ENCODE measurements at places on chromosomes 5 and 9.

DNA sequence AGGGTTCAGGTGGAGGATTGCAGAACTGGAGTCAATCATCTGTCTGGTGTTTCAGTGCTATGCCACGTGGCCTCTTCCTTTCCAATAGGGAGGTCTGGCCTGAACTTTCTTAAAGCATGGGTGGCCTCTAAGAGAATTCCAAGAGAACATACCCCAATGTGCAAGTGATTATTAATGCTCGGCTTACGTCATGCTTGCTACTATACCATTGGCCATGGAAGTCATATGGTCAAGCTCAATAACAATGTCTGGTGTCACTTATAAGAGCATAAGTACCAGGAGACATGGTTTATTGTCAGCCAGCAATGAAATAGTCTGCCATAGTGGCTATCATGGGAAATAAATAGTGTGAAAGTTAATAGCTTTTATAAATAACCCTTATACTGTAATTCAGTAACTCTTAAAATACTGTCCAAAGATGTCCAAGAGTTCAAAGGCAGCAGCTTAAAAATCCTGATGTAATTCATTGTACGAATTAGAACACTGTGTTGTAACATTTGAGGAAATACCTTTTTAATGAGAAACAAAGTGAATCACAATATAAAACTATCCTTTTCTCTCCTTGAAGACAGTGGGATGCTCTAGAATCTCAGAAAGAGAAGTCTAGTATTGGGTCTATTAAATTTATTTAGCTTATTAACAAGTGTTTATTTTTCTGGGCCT, 355.4 kb upstream of the PRR16 start:
- no peak for DNase-seq

DNA sequence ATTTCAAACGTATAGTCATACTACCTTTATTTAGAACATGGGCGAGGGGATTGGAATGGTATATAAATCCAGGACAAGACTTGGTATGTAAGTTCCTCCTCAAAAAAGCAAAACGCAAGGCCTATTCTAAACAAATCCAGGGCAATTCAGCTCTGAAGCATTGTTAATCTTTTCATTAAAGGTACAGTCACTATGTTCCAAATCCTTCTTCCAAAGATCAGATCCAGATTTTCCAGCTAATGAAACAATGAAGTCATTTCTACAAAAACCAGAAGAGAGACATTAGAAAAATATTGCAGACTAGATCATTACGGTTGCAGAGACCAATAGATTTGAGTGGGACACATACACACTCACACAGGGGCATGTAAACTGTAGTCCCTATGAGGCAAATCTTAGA, 116.1 kb upstream of the BNC2 start:
- no peak for DNase-seq

DNA sequence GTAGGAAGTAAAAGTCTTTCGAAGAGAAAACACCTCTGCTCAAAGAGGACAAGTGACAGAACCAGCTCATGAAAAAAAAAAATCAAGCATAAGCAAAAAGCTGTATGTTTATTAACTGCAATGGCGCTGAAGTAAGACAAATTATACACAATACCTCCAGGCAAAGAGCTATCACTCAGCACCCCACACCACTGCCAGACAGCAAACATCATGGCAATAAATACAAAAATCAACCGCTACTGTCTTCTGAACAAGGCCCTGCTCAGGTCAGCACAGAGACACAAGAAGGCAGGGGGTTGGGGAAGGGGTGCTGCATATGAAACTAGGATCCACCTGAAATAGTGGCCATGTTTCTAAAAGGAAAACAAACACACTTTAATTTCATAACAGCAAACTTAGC, 50.4 kb downstream of the MAPKAP1 start:
- DNase-seq, result no peak

DNA sequence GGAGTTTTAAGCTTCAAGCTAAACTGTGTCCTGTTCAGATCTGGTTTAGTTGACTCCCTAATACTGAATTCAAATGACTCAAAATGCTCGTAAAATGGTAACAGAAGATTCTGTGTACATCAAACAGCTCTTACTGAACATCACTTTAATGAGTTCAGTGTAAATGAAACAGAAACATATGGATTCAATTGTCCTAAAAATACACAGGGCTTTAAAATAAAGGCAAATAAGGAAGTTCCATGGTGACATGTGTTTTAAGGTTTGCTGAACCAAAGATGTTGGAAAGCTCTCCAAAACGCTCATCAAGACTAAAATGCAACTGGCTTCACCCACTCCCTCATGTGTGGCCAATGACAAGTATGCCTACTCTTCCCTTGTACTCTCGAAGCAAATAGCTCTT, 340.0 kb upstream of the PIK3R1 start:
- no peak for DNase-seq

DNA sequence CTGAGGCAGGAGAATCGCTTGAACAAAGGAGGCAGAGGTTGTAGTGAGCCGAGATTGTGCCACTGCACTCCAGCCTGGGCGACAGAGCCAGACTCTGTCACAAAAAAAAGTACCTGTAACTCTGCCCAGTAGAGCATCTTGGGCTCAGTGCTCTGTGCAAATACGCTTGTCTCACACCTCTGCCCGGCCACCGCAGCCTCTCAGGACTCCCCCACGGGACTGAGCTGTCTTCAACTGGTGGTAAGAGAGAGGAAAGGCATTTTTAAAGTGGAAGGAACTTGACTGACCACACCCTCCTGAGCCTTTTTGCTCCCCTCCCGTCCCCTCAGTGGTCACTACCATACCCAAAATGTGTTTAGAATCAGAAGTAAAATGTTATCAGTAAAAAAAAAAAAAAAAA, 174.3 kb upstream of the PIK3R1 start:
- peak; percentile 49 for DNase-seq

DNA sequence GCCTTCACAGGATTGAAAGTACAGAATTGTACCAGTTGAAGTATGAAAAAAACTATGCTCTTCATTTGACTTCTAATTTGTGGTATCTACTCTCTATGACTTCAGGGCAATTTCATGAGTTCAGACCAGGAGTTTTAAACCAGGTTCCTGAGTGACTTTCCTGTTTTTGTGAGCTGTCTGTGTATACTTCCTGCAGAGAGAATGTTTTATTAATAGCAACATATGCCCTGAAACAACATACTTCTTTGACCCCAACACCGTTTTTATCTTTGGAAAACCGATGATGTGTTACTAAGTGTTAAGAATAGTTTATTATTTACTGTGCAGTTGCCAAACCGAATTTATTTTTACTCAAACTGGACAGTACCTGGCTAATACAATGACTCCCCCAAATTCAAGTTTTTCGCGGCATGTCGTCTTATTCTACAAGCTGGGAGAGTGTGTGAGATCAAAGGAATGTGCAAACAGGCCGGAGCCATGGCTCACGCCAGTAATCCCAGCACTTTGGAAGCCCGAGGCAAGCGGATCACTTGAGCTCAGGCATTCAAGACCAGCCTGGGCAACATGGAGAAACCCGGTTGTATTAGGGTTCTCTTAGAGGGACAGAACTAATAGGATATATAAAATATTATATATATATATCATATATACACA, 58.7 kb upstream of the ERBIN start:
- DNase-seq, result no peak

GRCh38 chr5:137022725-137023124, 476.4 kb downstream of the SPOCK1 start:
- DNase-seq, result no peak

DNA sequence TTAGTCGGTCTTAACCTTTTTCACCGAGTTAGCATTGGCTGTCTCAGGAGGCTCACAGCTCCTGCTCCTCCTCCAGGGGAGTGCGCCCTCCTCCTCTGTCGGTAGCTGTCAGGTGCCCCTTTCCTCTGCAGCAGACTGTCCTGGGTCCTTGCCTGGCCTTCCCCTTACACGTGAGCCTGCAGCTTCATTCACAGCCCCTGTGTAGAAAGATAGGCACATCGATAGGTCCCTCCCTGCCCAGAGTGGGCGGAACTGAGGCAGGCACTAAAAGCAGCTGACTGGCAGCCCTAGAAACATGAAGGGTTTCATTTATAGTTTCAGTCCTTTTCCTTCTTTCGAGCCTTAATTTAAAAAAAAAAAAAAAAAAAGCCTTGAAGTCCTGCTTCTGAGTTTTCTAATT, 17.2 kb downstream of the TENT4A start:
- DNase-seq, result no peak

GRCh38 chr5:16120579-16120978, 59.0 kb downstream of the MARCHF11 start:
- no peak for DNase-seq

DNA sequence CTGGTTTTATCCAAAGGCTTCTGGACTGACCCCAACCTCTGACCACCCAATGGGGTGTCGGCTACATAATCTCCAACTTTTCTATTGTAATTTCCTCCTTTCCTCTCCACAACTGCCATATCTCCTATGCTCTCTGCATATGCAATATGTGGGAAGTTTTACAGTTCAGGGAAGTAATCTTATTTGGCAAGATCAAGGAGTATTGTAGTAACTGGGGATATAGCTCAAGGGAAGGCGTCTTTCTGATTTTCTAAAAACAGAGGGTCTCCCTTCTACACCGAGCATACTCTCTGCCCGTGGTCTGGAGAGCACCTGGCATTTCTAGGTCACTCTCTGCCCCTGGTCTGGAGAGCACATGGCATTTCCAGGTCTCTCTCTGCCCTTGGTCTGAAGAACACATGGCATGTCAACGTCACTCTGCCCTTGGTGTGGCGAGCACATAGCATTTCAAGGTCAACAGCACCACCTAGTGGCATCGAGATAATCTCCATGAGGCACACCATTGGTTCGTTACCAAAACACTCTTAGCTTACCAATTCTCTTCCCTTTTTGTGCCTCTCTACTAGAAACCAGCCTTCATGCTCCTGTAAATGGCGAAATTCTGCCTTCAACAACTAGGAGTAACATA, 616.4 kb upstream of the NUDT12 start:
- DNase-seq, result peak; percentile 55

- DNase-seq, result peak; percentile 76
Measured at GRCh38 chr5:138354926-138355378, 2.5 kb downstream of the KDM3B start.

DNA sequence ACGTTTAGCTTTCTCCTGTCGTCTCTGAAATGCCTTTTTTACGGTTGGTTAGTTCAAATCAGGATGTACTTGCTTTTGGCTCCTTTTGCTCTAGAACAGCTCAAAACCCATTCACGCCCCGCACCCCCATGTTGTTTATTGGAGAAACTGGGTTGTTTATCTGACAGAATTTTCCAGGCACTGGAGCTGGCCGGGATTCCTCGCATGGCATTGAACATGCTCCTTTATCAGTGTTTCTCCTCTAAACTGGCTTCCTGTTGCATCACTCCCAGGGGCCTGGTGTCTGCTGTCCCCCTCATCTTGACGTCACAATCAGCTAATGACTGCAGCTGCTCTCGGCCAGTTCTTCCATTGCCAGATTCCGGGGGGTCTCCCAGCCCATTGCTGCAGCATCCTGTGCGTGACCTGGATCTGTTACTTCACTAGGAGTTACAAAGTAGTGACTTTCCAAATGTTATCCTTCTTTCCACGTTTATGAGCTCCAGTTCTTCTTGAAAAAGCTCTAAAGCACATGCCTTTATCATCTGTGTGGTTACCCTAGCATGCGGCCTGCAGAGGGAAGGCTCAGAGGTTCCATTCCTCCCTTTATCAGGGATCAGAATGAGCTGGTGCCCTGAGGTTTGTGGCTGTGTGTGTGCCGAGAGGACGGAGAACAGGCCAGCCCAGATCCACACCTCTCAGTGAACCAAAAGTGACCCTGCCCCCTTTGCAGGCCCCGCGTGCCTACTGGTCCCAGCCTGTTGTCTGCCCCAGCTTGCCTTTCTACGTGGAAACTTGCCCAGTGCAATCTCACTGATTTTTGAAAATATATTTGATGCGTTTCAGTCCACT, 27.5 kb downstream of the FAM163B start:
- DNase-seq, result no peak

GRCh38 chr9:74147906-74148305, 349.2 kb upstream of the RORB start:
- DNase-seq, result no peak

DNA sequence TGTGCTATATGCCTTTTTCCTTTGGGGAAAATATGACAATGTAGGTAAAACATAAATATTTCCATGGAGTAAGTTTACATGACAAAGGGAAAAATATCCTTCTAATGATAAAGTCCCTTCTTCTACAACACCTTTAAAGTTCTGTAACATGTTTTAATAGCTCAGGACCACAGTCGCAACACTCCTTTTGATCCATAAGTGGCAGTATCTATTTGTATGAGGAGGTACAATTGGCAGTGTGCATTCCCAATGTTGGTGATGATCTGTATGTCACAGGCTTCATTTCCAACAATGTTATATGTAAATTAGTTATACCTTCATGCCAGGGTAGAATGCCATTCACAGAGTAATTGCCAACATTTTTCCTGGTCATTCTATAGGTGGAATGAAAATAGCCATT, 127.1 kb upstream of the CCNH start:
- DNase-seq, result no peak

DNA sequence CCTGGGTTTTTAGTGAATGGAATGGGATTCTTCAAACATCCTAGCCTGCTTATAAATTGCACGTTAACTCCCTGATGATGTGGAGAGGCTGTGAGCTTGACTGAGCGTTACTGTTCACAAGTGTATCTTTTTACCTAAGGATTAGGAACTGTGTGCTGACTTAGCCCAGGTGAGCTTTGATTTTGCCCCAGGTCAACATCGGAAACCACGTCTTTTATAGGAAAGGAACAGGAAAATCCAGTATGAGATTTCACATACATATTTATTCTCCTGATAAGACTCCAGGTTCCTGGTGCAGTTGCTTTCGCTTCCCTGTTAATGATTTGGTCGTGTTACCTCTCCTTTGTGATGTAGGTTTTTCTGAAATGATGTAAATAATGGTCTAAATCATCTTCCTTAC, 103.2 kb upstream of the BASP1 start:
- no peak for DNase-seq

DNA sequence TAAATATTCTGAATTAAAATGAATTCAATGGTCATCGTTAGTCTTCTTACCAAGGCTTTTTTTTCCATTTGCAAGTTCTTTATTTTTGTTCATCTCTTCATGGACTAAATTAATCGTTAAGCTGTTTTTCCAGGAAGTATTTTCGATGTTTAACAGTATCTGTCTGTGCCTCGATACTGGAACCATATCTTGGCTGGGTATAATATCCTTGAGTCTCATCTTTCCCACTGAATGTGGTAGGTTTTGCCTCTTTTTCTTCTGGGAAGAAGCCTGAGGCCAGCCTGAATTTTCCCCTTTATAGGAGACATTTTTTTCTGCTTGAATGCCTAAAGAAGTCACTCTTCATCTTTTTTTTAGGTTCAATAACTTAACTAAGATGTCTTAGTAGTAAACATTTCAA, 4.0 kb upstream of the SEPTIN8 start:
- no peak for DNase-seq

GRCh38 chr9:28491121-28491520, 917.8 kb upstream of the C9orf72 start:
- no peak for DNase-seq

- DNase-seq, result no peak
Measured at GRCh38 chr5:99054972-99055371, 126.2 kb upstream of the CHD1 start.

DNA sequence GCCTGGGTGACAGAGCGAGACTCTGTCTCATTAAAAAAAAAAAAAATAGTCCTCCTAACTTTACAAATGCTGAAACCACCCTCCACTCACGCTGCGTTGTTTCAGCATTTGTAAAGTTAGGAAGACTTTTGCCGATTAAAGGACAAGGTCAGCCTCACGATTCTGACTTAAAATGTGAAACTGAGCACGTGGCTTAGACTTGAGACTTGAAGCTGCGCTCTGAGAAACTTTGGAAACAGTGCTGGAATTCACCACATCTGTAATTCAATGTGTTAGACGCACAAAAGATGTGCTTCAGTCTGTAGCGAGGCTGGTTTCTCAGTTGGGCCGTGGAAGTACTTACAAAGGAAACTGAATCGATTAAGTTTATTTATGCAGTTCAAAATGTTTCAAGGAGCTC, 25.0 kb upstream of the LAMC3 start:
- no peak for DNase-seq

- no peak for DNase-seq
Measured at GRCh38 chr5:88824141-88824540, 58.8 kb downstream of the MEF2C start.

Data from pons (tissue), 1 donor.